Ammon's horn (tissue), 1 donor: ENCODE measurements at places on chromosomes 6 and 20.

DNA sequence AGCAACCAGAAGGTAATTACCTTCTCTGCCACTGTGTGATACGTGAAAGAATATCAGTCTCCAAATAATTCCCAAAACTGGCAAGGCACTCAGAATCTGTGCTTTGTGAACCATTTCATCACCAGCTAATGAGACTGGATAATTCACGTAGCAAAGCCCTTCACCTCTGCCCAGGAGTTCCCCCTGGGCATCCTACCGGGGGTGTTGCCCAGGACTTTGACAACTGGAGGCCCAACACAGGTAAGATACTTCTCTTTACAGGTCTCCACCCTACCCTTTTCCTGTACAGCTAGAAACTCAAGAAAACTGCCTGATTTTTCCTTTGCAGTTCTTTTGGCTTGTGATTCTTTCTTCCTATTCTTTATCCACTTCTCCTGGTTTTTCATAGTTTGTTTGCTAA lies 2.7 kb upstream of the CD24 start:
- no peak for DNase-seq

GRCh38 chr20:1823450-1823844 lies 71.8 kb upstream of the SIRPA start:
- DNase-seq: no peak

- no peak for DNase-seq
Measured at GRCh38 chr6:39495640-39496039, 173.1 kb upstream of the KCNK16 start.

DNA sequence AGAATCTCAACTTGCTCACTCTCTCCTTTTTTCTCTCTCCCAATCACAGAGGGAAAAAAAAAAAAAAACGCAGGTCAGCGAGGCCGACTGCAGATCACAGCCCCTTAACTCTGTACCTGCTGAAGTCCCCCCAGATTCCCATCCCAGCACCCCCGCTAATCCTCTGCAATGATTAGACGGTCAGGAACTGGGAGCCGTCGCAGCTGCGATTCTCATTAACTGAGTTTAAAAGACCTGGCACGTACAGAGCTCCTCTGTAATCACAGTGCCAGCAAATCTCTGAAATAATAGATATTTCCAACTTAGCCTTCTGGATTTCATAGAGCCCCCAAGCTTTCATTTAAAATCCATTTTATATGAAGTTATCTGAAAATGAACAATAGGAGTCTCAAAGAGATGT lies 84.4 kb downstream of the ANKRD60 start:
- DNase-seq: no peak

- no peak for DNase-seq
Measured at GRCh38 chr6:166443166-166443565, 60.4 kb upstream of the MPC1 start.
